ENCODE measurements at places on chromosomes 3 and 15.

DNA sequence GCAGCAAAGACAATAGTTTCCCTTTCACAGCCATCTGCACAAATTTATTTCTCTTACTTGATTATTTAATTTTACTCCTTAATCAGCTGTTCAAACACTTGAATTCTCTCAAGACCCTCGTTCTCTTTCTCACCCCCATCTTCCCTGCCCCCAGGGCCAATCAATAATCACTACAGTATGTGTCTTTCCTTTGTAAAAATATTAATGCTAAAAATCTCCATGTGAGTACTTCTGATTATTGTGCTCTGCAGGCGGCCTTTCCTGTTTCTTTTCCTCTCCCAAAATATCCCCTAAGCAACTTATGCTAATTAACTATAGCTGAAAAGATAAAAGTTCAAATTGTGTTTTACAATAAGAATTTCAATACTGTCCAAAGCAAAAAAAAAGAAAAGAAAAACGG lies 617.0 kb upstream of the CBLB start:
- no peak for DNase-seq

- DNase-seq, result no peak
Observed at GRCh38 chr15:61752001-61752400, 308.2 kb downstream of the VPS13C start.

DNA sequence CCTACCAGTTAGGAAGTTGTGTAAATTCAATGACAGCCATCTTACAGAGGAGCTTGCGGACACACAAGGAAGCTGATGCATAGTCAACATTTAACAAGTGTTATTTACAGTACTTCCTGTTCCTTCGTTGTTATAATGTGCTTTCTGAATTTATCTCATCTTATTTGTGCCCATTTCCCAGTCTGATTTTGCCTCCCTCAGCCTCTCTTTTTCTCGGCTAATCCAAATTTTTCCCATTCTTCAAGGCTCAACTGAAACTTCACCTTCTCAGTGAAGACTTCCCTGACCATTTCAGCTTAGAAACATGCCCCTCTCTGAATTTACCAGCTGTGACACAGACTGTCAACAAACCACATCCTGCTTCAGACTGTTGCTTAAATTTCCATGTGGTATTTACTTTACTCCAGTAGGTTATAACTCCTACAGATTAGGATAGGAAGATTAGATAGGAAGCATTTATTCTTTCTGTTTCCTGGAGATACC lies 55.7 kb upstream of the CP start:
- DNase-seq, result peak; percentile 26

GRCh38 chr15:64883997-64884511 lies 27.6 kb upstream of the ANKDD1A start:
- DNase-seq, result peak; percentile 42

- peak; percentile 71 for DNase-seq
Observed at GRCh38 chr3:72665701-72666446, 182.4 kb downstream of the SHQ1 start.

- no peak for DNase-seq
Observed at GRCh38 chr3:111848283-111848682, 10.8 kb upstream of the PHLDB2 start.

Data from activated naive CD4-positive, alpha-beta T cell treated with anti-CD3 and anti-CD28 coated beads, Interleukin-2, amount 10 ng/mL, durations not matched to agents 7 days and 5 days (primary cell).